ENCODE measurements at places on chromosomes 7 and 10. TPM values are rescaled to one million over a fixed set of nuclear protein-coding genes. Genes with fewer than 3 reads are reported as not detected.

The ERVW-1 gene
- not detected for total RNA-seq

The NEBL gene
- total RNA-seq = 12.0 TPM

The CLCN1 gene
- not detected for total RNA-seq

The AKR1E2 gene
- 2.7 TPM for total RNA-seq

The OPALIN gene
- not detected for total RNA-seq

The PODXL gene
- total RNA-seq = 241 TPM

The TWIST1 gene
- 6.1 TPM for total RNA-seq

The ZYX gene
- total RNA-seq = 102 TPM

The KAZALD1 gene
- total RNA-seq = 35.5 TPM

The IKZF1 gene
- total RNA-seq = 13.0 TPM

The CYP3A4 gene
- total RNA-seq = 1.7 TPM

- no peak for DNase-seq
Measured at GRCh38 chr10:397321-398068, 262.2 kb downstream of the ZMYND11 start.

GRCh38 chr7:84193747-84194146 is 842 bp downstream of the SEMA3A start:
- no peak for DNase-seq

- no peak for DNase-seq
Measured at GRCh38 chr10:45649296-45649695, 23.3 kb downstream of the ZFAND4 start.

DNA sequence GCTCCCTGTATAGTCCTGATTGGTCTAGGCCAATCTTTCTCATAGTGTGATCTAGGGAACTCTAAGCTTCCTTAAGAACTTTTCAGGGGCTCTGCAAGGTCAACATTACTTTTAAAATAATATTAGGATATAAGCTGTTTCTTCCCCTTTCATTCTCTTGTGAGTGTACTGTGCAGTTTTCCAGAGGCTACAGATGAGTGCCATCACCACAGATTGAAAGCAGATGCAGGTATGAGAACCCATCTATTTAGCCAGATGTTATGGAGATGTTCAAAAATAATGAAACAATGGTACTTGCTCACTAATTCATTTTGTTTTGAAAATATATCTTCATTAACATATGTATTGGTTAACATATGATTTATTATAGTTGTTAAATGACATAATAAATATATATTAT is 169.2 kb upstream of the SEMA3A start:
- no peak for DNase-seq

- DNase-seq = no peak
Measured at GRCh38 chr10:117135026-117135372, 3.1 kb downstream of the VAX1 start.

GRCh38 chr7:122487131-122487530 is 182.6 kb upstream of the FEZF1 start:
- no peak for DNase-seq

- no peak for DNase-seq
Measured at GRCh38 chr7:112280267-112280666, 73.8 kb downstream of the ZNF277 start.

DNA sequence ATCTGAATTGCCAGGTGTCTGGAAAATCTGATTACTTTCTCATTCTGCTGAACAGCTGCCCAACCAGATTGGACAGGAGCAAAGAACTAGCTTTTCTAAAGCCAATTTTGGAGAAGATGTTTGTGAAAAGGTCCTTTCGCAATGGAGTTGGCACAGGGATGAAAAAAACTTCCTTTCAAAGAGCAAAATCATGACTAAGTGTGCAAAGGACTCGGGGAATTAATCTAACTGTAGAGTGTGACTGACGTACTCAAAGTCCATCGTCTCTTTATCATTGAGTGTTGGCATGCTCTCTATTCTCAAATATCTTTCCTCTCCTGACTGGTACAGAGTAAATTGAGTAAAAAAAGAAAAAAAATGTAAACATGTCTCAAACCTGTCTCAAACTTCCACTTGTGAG is 3.3 kb downstream of the NPS start:
- DNase-seq = no peak

DNA sequence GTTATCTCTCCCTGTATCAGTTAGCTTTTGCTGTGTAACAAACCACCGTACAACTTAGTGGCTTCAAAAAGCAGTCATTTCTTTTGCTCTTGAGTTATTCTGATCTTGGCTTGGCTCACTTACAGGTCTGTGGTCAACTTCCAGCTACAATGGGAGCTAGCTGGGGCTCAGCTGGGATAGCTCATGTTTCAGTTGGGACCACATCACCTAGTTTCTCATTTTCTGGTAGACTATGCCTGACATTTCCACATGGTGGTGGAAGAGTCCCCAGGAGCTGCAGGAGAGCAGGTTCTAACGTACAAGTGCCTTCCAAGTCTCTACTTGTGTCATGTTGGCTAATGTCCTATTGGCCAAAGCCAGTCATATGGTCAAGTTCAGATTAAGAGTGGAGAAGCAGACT is 25.8 kb upstream of the PIP4K2A start:
- DNase-seq = no peak

GRCh38 chr10:97356318-97356914 is 21.9 kb upstream of the FRAT2 start:
- DNase-seq = no peak

- no peak for DNase-seq
Measured at GRCh38 chr10:111079241-111079760, 2.5 kb downstream of the ADRA2A start.

DNA sequence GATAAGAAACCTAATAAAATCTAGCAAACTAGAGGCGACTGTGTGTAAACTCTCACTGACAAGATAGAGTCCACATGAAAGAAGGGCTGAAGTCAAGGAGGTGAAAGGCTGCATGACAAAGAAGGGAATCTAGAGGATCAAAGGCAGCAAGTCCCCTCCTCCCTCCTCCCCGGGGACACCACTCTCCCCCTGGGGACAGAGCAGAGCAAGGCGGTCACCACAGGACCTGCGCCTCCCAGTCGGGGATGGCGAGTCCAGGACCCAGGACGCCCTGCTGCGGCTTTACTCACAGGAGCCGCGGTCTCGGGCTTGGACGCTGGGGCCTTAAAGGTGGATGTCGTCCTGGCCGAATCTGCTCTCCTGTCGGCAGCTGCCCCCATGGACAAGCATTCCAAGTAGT is 22.4 kb downstream of the BRI3 start:
- no peak for DNase-seq

DNA sequence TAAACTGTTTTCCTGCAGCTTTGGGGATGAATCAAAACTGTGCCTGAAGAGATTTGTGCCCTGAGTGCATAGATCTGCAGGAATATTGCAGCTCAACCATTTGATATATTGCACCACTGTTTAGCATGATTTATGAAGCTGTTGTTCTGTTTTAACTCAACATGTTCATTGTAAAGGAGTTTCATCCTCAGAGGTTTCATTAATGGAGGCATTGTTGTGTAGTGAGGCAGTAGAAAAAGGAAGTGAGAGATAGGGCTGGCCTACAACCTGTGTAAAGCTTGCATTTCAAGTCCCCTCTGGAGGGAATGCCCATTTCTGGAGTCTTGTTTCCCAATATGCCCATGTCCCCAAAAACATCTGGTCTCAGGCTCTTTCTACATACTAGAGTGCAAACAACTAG is 67.5 kb downstream of the DNAJC12 start:
- DNase-seq = no peak

- no peak for DNase-seq
Measured at GRCh38 chr10:108638225-108638624, 1285.1 kb downstream of the XPNPEP1 start.

DNA sequence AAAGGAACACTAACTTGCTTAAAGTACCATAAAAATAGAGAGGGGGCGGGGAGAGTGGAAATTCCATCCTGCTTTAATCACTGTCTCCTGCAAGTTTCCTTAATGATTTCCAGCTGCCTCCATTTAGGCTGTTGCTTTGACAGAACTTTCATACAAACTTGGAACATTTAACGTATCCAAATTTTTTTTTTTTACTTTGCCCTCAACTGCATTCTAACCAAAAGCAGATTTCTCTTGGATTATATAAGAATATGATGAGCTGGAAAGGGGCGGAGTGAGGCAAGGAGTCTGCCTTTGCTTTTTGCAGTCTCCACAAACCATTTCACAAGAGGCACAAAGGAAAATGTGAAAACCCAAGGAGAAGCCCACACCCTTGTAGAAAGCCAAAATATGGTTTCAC is 46.6 kb upstream of the COL1A2 start:
- DNase-seq = peak; percentile 85

DNA sequence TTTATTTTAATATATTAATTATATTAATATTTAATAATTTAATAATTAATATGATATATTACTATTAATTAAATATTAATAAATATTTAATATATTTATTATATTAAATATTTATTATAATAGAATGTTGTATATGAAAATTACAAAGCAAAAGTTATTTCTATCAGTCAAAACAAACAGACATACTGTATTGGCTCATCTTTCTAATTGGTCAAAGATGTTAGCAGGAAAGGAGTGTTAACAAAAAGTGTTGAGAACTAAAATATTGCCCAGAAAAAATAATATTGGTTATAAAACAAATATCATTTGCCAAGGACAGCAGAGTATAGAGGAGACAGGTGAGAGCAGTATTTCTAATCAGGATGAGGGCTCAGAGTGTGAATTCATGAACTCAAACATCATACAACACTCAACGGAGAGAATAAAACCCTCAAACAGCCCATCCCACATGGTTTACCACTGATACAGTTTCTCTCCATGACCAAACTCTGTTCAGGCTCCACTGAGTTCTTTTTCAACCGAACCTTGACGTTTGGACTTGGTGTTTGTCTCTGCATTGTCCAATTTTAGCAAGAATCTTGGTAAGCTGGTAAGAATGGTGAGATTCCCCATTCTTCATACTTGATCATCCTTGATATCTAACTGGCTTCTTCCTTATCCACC is 58.0 kb downstream of the TSPAN12 start:
- DNase-seq = no peak

GRCh38 chr10:91713461-91714072 is 80.7 kb upstream of the PPP1R3C start:
- DNase-seq = no peak

- DNase-seq = peak; percentile 32
Measured at GRCh38 chr7:154375956-154376355, 323.8 kb downstream of the DPP6 start.

DNA sequence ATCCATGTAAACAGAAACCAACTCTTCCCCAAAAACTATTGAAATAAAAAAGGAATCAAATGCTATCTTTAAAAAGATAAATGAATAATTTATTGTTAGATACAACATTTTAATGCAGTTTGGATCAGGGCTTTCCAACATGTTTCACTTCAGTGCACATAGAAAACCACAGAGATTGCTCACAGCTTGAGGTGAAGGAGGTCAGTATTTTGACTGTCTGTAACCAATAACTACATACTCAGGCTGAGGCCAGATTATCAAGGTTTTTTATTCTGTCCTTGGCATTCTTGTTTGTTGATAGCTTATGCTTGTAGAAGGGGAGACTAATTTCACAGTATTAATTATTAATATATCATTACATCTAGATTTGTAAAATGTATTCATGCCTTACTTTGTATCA is 195.5 kb downstream of the PRKG1 start:
- no peak for DNase-seq

DNA sequence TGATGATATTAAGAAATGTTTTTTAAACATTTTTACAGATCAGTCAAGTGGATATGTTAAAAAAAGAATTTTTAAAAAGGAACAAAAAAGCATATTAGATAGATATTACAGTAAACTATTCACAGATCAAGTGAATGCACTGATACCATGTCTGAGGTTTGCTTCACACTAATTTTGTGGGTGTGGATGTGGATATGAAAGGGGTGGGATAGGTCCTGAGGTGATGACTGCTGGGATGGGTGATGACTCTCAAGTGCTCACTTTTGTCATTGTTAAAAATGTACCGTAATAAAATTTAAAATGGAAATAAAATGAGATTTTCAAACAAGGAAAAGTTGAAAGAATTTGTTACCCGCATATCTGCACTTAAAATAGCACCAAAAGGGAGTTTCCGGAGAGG is 54.1 kb downstream of the AGMO start:
- DNase-seq = no peak

DNA sequence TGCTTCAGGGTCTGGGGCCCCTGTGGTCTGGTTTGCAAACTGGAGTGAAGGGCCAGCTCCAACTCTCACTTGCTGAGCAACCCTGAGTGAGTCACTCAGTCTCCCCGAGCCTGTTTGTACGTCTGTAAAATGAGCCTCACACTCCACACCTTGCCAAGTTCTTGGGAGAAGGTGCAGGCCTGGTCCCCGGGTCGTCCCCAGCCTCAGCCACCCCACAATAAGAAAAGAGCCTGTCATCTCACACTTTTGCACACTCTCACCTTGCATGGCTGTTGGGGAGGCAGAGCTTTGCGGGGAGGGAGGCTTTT is 5.2 kb downstream of the GRIFIN start:
- no peak for DNase-seq

- no peak for DNase-seq
Measured at GRCh38 chr7:124162667-124163066, 129.8 kb upstream of the TMEM229A start.

GRCh38 chr7:108479118-108479517 is 22.9 kb upstream of the NRCAM start:
- DNase-seq = no peak

- DNase-seq = no peak
Measured at GRCh38 chr7:151309311-151309710, 32.3 kb upstream of the NUB1 start.

DNA sequence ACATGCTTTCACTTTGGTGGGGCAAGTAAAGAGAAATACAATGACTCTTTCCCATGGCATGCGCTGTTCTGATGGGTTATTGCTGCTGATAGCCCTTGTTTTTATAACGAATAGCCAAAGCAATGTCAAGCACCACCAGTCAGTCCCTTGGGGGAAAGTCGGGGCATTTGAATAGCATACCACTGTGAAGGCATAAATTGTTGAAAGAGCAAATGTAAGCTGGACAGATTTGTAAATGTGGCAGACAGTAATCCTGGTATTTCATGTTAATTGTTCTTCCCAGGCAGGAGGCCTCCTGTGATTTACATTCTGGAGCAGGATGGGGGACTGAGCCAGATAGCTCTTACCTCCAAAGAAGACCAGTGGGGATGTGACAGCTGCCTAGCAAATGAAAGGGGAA is 293.3 kb downstream of the ADRA2A start:
- no peak for DNase-seq

DNA sequence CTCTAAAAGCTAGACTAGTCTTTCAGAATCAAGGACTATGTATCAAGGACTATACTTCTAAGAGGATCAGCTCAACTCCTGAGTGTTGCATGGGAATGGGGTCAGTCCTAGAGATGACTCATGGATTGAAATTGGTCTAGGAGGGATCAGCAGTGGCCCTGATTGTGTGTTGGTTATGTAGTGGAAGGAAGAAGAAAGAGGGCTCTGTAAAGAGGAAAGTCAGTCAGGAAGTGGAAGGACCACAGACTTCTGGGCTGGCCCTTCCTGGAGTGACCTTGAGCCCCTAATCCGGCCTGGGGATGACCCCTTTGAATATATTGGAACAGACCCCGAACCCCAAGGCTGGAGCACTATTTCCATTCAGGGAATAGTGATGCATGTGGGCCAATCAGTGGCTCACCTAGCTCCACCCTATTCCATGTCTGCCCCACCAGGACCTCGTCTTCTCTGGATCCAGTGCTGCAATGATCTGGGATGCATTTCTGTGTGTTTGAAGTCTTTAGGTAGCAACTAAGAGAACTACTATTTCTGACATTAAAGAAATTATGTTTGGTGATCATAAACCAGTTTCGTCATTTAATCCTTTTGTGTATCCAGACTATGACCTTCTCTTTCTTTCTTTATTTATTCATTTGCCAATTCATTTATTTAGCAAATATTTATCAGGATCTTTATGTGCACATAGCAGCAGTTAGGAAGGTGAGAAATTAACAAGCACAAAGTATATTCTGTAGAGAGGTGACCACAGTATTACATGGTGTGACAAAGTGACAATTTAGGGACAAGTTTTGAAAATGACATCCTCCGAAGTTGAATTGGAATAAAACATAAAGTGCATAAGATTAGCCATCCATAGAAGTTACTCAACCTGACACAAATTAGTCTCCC is 48.6 kb upstream of the KIF5B start:
- DNase-seq = no peak

All from stomach (tissue), 19 donors.